ENCODE measurements at places on chromosomes 5 and 9.

DNA sequence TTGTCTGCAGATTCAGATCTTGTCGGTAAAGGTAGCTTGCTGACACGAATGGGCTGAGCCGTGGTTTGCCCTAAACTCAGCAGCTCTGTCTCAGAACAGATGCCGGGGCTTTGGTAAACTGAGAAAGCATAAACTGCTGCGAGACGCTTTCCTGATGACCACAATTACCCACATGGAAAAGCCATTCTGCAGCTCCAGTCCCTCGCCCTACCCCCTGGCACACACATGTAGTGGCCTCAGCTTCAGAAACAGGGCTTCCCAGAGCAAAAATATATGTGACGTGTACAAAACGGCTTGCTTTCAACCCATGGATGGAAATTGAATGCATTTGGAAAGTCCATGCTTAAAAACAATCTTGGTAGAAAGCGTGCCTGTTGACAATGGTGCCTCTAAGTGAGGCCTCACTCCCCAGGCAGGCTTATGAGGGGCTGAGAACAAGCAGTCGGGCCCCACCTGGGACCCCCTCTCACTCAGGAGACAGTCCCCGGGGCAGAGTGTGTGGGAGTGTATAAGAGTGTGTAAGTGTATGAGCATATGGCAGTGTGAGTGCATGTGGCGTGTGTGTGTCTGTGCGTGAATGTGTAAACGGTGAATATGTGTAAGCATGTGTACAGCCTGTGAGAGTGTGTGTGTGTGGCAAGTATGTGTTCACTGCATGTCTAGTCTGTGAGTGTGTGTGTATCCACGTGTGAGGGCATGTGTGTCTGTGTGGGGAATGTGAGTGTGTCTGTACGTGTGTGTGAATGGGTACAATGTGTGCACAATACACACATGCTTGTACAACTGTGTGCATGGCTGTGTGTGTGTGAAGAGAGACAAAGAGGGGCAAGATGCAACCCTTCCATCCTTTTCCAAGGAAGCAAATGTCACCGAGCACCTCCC, 88.2 kb upstream of the SMIM23 start:
- DNase-seq = no peak

GRCh38 chr5:118354797-118355196, 633.5 kb downstream of the DTWD2 start:
- DNase-seq = no peak

GRCh38 chr5:150398722-150399523, 13.8 kb downstream of the CD74 start:
- DNase-seq = no peak

- DNase-seq = no peak
Measured at GRCh38 chr5:30900367-30900766, 293.1 kb upstream of the CDH6 start.

GRCh38 chr9:96441798-96442445, 8.0 kb upstream of the HABP4 start:
- DNase-seq = no peak

- no peak for DNase-seq
Measured at GRCh38 chr9:33297432-33297831, 7.1 kb downstream of the NFX1 start.

Data from hippocampal formation (tissue), 2 donors.